Uterus (tissue), 4 donors: ENCODE measurements at places on chromosomes 2 and 18.

DNA sequence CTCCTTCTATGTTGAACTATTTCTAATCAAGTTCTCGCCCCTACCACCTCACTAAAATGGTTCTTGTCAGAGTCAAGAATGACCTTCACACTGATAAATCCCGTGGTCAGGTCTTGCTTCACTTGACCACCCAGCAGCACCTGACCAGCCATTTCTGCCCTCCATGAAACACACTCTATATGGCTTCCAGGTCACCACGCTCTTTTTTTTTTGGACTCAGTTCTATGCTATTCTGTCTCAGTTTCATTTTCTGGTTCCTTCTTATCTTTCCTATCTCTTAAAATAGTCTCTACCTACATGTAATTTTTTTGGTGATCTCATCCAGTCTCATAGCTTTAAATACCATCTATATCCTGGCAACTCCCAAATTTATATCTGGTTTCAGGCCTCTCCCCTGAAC lies 11.4 kb downstream of the EIF2AK3 start:
- no peaks in the 10 kb centered on the region for H3K27me3 ChIP-seq
- DNase-seq = no peak
- no peak overlapping the region for H3K27ac ChIP-seq
- no peaks in the 10 kb centered on the region for H3K36me3 ChIP-seq

DNA sequence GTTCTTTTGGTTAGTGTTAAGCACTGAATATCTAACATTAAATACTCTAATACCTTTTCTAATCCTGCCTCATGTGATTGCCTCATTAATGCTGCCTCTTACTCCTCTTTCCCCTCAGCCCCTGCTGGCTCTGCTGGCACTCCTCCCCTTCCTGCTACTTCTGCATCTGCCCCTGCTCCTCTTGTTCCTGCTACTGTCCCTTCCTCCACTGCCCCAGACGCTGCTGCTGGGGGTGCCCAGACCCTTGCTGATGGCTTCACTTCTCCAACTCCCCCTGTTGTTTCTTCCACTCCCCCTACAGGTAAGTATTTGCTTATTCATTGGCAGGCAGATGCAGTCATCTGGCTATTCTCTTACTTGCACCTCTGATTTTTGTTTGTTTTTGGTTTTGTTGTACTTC lies 68.5 kb downstream of the ABI2 start:
- no peaks in the 10 kb centered on the region for H3K36me3 ChIP-seq
- no peak overlapping the region for H3K4me3 ChIP-seq
- DNase-seq = no peak
- H3K27ac ChIP-seq = no peak overlapping the region
- no peaks in the 10 kb centered on the region for H3K27me3 ChIP-seq

DNA sequence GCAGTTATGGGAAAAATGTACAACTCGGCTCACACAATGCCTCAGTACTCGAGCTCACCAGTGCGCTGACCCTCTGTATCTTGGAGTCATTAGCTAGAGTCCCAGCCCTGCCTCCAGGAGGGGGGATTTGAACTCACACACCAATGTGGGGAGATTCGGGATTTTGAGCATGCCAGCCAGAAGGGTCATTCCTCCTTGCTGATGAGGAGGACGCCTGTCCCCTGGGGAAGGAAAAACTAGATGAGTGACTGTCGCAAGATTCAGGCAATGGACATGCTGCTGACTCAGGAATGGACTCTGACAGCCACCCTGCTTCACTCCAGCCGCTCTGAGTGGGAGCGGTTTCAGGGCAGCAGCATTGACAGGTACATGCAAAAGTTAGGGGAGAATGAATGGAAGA lies 20.6 kb downstream of the FIGN start:
- H3K4me3 ChIP-seq = no peak overlapping the region
- no peak for DNase-seq
- no peak overlapping the region for H3K27ac ChIP-seq
- H3K27me3 ChIP-seq = no peaks in the 10 kb centered on the region
- no peaks in the 10 kb centered on the region for H3K36me3 ChIP-seq
- no peaks in the 10 kb centered on the region for H3K4me1 ChIP-seq

DNA sequence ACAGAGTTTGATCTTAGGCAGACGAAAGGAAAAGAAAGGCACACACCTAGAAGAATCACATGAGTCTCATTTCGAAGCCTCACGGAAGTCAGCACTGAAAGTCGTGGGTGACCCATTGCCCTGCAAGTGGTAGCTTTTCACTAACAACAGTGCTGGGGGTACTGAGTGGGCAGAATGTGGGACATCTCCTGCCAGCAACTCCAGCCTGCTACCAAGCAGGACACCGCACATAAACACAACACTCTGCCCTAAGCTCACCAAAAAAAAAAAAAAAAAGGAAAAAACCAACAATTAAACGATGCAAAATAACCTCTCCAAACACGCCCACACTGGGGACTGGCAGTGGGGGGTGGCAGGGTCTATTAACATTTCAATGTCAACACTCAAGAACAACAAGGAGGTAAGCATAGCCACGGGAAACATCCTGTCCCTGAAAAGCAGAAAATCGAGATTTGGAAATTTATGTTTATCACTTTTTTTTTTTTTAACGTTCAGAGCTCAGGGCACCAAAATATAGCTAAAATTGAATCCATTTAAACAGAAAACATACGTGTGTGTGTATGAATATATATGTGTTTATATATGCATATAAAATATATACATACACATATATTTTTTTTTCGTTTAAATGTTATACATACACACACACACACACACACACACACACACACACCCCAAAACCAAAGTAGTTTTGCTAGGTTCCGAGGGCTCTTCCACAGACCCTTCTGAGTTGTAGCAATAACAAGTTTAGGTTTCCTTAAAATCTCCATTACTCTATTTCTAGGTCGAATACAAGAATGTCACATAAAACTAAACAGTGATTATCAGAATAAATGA lies 2.2 kb downstream of the INO80D start:
- H3K27ac ChIP-seq = peak overlapping the region; percentile 99
- peak overlapping the region; percentile 77 for H3K4me3 ChIP-seq
- no peaks in the 10 kb centered on the region for H3K4me1 ChIP-seq
- no peaks in the 10 kb centered on the region for H3K36me3 ChIP-seq
- H3K27me3 ChIP-seq = no peaks in the 10 kb centered on the region
- no peak for DNase-seq

- H3K36me3 ChIP-seq = no peaks in the 10 kb centered on the region
- H3K4me1 ChIP-seq = no peaks in the 10 kb centered on the region
- no peaks in the 10 kb centered on the region for H3K27me3 ChIP-seq
Observed at GRCh38 chr2:241132538-241133435, 16.5 kb downstream of the PASK start.

DNA sequence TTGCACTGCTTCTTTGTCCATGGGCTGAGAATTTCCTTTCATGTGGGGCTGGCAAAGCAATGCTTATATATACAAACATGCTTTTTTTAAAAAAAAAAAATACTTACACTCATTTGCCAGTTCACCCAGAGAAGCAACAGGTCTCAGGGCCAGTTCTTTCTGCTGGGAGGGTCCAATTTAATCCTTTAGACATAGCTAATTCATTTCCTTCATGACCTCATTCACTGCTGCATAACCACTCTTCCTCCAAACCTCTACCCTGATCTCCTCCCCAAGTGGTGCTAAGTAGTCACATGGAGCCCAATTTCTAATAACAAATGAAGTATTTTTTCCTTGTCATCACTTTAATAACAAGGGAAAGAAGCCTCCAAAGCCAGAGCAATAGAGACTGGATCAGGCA lies 17.1 kb upstream of the TMEM178A start:
- no peaks in the 10 kb centered on the region for H3K4me1 ChIP-seq
- H3K4me3 ChIP-seq = no peak overlapping the region
- H3K36me3 ChIP-seq = no peaks in the 10 kb centered on the region
- no peak for DNase-seq
- H3K27ac ChIP-seq = no peak overlapping the region

DNA sequence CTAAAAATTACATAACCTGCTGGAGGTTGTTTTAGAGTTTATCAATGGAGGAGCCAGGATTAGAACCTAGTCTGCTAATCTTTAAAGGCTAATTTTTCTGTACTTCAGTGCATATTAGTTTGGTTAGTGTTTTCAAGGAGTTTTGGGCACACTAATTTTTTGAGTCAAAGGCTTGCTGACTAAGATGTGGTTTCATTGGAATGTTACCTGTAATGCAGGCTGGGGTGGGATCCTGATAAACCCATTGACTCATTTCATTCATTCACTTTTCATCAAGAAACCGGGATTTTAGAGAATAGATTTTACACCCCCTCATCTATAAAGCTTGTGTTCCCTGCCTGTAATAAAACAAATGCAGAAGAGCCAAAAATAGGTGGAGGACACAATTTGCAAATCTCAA lies 91.9 kb upstream of the IL1R2 start:
- H3K4me3 ChIP-seq = no peak overlapping the region
- DNase-seq = no peak
- H3K36me3 ChIP-seq = no peaks in the 10 kb centered on the region
- no peaks in the 10 kb centered on the region for H3K27me3 ChIP-seq
- no peak overlapping the region for H3K27ac ChIP-seq

GRCh38 chr18:8045160-8045883 lies 478.2 kb downstream of the PTPRM start:
- DNase-seq = no peak
- H3K36me3 ChIP-seq = no peaks in the 10 kb centered on the region
- no peaks in the 10 kb centered on the region for H3K4me1 ChIP-seq
- no peak overlapping the region for H3K27ac ChIP-seq
- no peaks in the 10 kb centered on the region for H3K27me3 ChIP-seq

- no peaks in the 10 kb centered on the region for H3K36me3 ChIP-seq
- no peak for DNase-seq
- H3K27ac ChIP-seq = no peak within 1 kb of the TSS
- no peaks in the 10 kb centered on the region for H3K4me1 ChIP-seq
- no peaks in the 10 kb centered on the region for H3K27me3 ChIP-seq
Observed at GRCh38 chr2:238100049-238100820, at the start of gene ESPNL. Gene ESPNL, plus strand, starts transcription at chr2:238100340. Its CDS starts 80 bp downstream, at chr2:238100420.

- no peaks in the 10 kb centered on the region for H3K27me3 ChIP-seq
- DNase-seq = no peak
- H3K4me3 ChIP-seq = no peak overlapping the region
- H3K4me1 ChIP-seq = no peaks in the 10 kb centered on the region
Observed at GRCh38 chr2:221468317-221468716, 103.8 kb downstream of the EPHA4 start.

DNA sequence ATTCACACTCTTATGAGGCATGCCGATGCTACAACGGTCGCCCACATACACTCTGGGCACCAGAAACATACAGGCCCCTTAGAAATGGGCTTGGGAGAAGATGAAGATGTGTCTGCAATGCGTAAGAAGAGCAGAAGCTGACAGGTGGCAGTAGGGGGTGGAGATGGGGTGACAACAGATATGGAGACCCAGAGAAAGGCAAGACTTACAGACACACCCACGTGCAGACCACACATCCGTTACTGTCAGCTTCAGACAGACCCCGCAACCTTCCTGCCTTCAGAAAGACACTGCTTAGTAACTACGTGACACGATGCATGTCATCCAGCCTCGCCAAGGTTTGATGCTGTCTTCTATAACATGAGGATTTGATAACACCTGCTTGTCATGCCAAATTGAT lies 89.5 kb downstream of the ZFP36L2 start:
- no peaks in the 10 kb centered on the region for H3K36me3 ChIP-seq
- DNase-seq = no peak
- H3K27ac ChIP-seq = peak overlapping the region; percentile 56
- H3K27me3 ChIP-seq = no peaks in the 10 kb centered on the region
- no peak overlapping the region for H3K4me3 ChIP-seq

- no peak for DNase-seq
- no peaks in the 10 kb centered on the region for H3K27me3 ChIP-seq
- no peaks in the 10 kb centered on the region for H3K4me1 ChIP-seq
- H3K27ac ChIP-seq = no peak overlapping the region
- H3K4me3 ChIP-seq = no peak overlapping the region
Observed at GRCh38 chr2:51290725-51291124, 258.8 kb upstream of the NRXN1 start.

DNA sequence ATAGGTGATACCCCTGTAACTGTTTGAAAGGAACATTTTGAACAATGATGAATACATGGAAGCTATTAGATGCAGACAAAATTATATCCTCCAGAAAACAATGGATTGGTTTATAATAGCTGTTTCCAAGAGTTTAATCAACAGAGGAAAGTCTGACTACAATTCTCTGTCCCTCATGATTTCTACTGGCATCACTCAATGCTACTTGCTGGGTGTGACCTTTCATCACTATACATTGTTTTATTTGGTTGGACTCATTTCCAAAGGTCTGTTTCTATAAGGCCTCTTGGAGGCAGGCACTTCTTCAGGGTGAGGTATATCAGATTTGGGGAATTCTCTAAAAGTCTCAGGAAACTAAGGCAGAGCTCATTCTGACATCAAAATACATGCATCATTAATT lies 636.1 kb upstream of the SLC8A1 start:
- no peaks in the 10 kb centered on the region for H3K27me3 ChIP-seq
- H3K36me3 ChIP-seq = no peaks in the 10 kb centered on the region
- no peak overlapping the region for H3K4me3 ChIP-seq

GRCh38 chr18:21296045-21296444 lies 54.0 kb downstream of the GREB1L start:
- H3K27me3 ChIP-seq = no peaks in the 10 kb centered on the region
- H3K4me3 ChIP-seq = no peak overlapping the region
- DNase-seq = no peak

- DNase-seq = no peak
- no peak overlapping the region for H3K4me3 ChIP-seq
- H3K27me3 ChIP-seq = no peaks in the 10 kb centered on the region
- peaks cover 5% of the 10 kb centered on the region for H3K4me1 ChIP-seq
Observed at GRCh38 chr2:65108780-65109179, 21.1 kb downstream of the RAB1A start.

DNA sequence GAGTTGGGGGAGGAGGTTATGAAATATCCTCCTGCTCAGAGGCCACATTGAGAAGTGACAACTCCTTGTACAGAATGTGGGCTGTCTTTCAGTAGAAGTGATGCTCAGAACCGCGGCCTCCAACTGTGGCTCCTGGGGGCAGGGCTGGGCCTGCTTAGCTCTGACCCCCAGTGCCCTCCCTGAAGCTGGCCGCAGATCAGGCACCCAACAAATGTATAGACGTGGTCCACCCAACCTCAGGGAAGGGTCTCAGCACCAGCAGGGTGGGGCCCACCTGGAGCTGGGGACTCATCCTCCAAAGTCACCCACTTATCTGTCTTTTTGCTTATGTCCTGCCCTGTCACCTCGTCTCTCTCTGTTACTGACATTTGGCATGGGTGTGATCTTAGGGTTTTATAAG lies 11.1 kb upstream of the BIN1 start:
- H3K36me3 ChIP-seq = no peaks in the 10 kb centered on the region
- no peak overlapping the region for H3K27ac ChIP-seq
- H3K4me1 ChIP-seq = no peaks in the 10 kb centered on the region
- DNase-seq = no peak
- H3K4me3 ChIP-seq = no peak overlapping the region

- no peaks in the 10 kb centered on the region for H3K27me3 ChIP-seq
- no peak for DNase-seq
- no peaks in the 10 kb centered on the region for H3K36me3 ChIP-seq
- no peaks in the 10 kb centered on the region for H3K4me1 ChIP-seq
Observed at GRCh38 chr2:45332567-45332966, 278.5 kb downstream of the SRBD1 start.

GRCh38 chr18:70074116-70074515 lies 126.4 kb upstream of the CD226 start:
- no peak overlapping the region for H3K4me3 ChIP-seq
- no peak overlapping the region for H3K27ac ChIP-seq
- H3K27me3 ChIP-seq = no peaks in the 10 kb centered on the region
- no peaks in the 10 kb centered on the region for H3K36me3 ChIP-seq
- DNase-seq = no peak
- no peaks in the 10 kb centered on the region for H3K4me1 ChIP-seq

- no peaks in the 10 kb centered on the region for H3K27me3 ChIP-seq
- no peaks in the 10 kb centered on the region for H3K4me1 ChIP-seq
- no peak overlapping the region for H3K4me3 ChIP-seq
- no peak for DNase-seq
- H3K27ac ChIP-seq = no peak overlapping the region
Observed at GRCh38 chr2:6941299-6942046, 24.3 kb downstream of the RNF144A start.
